SIG-M5 (cell line): ENCODE measurements at places on chromosomes 6 and 20.

- DNase-seq: no peak
These were observed 39.7 kb downstream of the TRAM2 start for GRCh38 chr6:52537001-52537753.

- DNase-seq: no peak
These were observed 844.3 kb upstream of the MANEA start for GRCh38 chr6:94733066-94733465.

DNA sequence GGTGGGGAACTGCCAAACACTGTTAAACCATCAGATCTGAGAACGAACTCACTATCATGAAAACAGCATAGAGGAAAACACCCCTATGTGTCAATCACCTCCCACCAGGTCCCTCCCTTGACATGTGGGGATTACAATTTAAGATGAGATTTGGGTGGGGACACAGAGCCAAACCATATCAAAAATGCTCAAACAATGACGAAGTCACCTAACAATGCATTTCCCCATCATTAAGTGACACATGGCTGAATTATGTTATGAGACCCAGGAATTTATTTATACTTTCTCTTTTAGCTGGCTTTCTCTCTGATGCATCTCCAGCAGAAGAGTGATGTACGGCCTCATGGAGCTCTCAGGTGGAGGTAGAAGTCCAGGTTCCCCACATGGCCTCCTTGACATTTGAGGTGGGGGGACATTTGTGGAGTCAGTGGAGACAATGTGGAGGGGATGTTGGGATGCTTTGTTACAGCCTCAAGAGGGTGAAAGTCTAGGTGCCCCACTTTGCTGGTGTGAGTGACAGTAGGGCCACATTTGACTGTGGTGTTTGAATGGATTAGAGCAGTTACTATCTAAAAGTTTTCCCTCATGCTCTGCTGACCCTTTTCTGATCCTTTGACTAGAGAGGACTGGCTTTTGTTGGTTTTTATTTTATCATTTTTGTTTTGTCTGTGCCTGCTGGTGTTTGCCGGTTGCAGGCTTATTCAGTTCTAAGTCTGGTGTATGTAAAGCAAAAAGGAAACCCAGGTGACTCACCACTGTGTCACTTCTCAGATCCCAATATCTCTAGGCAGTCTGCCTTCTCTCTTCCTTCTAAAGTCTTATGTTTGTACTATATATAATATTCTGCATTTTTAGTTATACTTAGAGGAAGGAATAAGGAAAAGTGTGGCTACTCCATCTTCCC lies 18.5 kb upstream of the DCBLD1 start:
- no peak for DNase-seq

DNA sequence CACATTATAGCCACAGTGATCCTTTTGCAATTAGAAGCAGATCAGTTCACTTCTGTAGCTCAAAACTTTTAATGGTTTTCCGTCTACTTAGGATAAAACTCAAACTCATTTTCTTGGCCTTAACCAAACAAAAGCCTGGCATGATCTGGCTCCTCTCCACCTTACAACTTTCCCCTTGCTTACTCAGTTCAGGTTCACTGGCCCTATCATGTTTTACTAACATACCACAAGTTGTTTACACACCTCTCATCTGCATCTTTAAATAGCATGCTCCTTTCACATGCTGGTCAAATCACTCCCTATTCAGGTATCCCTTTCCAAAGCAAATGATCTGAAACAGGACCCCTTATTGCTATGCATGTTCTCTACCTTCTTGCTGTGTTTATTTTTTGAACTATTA lies 191.4 kb upstream of the FAM83B start:
- no peak for DNase-seq

GRCh38 chr20:24501764-24502556 lies 32.5 kb downstream of the SYNDIG1 start:
- DNase-seq: no peak

GRCh38 chr20:21709535-21709904 lies 4.1 kb downstream of the PAX1 start:
- DNase-seq: no peak

GRCh38 chr6:24985323-24985722 lies 49.6 kb upstream of the RIPOR2 start:
- DNase-seq: no peak
